ENCODE measurements at places on chromosomes 11 and 22.

DNA sequence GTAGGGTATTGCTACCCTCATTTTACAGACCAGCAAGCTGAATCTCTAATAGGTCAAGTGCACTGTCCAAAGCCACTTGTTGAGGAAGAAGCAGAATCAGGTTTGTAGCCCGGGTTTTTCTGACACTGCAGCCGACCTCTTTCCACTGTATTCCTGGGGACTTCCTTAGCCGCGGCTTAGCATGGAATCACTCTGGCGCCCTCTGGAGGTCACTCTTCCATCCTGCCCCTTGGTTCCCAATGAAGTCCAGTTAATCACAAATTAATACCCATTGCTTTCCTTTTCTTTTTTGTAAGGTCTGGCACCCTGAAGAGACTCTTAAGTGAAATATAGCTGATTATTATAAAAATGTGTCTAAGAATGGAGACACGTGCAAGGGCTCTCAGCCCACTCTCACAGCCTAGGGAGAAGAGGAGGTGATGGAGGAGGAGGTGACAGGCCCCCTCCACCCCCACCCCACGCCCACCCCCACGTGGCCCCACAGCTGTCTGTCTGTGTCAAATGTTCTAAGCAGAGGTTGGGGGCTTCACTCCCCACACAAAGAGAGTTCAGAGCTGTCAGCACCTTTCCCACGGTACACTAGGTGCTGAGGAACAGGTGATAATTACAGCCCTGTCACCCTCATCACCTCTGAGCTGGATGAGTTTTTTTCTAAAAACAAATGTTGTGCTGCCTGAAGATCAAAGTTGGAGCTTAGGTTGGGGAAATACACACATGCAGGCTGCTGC is 57.7 kb upstream of the DRD2 start:
- peak; percentile 74 for DNase-seq

- no peak for DNase-seq
Measured at GRCh38 chr22:48955351-48956311, 872.0 kb downstream of the BRD1 start.

- peak; percentile 78 for DNase-seq
Measured at GRCh38 chr11:118342503-118343161, at the start of gene CD3D. CD3D (minus strand) TSS chr11:118342705; CDS start chr11:118342607, 98 bp downstream.

- DNase-seq: no peak
Measured at GRCh38 chr22:44431256-44431655, 66.8 kb downstream of the RTL6 start.

GRCh38 chr22:36385491-36386350 is 2.0 kb downstream of the MYH9 start:
- peak; percentile 81 for DNase-seq

DNA sequence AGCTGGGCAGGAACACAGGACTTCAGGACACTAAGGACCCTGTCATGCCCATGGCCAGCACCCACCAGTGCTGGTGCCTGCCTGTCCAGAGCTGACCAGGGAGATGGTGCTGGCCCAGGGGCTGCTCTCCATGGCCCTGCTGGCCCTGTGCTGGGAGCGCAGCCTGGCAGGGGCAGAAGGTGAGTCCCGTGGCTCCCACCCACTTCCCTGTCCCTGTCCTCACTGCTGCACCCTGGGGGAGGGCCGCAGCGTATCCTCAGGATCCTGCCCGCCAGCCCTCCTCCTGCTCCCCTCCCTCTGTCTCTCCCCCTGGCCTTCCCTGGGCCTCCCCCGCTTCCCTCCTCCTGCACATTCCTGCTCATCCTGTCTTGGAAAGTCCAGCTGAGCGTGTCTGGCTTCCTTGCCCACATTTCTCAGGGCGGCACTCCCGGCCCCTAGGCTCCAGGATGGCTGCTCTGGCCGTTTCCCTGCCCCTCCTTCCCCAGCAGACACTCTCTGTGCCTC is 8.7 kb downstream of the CSF2RB start:
- DNase-seq: no peak

- DNase-seq: no peak
Measured at GRCh38 chr11:62221498-62221897, 13.0 kb downstream of the SCGB2A1 start.

DNA sequence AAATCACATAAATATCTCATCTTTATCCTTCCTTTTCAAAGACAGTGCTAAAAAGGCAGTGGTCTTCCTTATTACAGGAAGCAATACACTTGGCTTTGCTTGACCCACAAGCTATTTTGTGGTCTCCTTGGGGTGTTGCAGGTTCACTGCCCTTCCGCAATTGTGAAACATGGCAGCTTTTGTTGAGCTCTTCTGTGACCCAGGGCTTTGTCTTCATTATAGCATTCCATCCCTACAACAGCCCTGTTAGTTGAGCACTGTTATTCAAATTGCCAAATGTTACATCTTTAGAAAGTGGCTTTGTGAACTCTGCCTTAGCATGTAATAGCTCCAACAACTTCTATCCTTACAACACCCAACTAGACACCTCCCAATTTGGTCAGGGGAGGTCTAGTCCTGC is 107.1 kb downstream of the OPCML start:
- DNase-seq: no peak

DNA sequence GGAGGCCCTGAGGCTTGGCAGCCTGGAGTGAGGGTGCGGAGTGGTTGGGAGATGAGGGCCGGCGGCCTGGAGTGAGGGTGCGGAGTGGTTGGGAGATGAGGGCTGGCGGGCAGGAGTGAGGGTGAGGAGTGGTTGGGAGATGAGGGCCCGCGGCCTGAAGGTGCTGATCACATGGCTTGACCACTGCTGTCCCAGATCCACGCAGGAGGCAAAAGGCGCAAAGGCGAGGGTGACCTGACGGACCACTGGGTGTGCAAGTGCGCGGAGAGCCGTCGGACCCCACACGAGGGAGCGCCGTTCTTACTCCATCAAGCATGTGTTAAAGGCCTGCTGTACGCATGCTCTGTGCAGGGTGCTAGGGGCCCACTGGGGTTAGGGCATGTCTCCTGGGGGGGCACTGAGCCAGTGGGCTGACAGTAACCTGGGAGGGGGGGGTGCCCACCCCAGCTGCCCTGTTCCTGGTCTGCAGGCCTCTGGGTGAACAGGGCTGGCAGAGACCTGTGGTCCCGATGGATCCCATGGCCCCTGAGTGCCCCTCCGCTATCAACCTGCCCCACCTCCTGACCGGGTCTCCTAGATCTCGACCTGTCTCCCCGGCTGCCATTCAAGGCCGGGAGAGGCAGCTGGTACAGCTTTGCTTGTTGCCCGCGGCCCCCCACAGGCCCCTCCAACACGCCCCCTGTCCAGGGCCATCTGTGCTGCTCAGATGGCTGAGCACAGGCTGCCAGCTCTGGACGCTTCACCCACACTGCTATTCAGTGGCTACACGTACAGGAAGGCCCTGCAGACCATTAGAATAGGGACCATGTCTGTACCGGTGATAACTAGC is 21.1 kb downstream of the MRGPRD start:
- no peak for DNase-seq

DNA sequence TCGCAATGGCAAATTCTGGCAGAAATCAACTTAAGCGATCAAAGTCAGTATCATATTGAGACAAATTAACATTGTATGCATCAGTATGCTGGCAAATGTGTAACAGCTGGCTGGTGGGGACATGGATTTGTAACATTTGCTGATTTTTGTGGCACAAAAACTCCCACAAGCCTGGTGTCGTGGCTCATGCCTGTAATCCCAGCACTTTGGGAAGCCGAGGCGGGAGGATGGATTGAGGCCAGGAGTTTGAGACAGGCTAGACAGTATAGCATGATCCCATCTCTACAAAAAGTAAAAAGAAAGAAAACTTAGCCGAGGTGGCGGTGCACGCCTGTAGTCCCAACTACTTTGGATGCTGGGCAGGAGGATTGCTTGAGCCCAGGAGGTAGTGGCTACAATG is 17.6 kb upstream of the HDHD5 start:
- DNase-seq: no peak

- DNase-seq: no peak
Measured at GRCh38 chr11:60989093-60989650, 17.7 kb downstream of the CD6 start.

GRCh38 chr22:20792966-20793728 is 19.2 kb downstream of the SERPIND1 start:
- DNase-seq: no peak

DNA sequence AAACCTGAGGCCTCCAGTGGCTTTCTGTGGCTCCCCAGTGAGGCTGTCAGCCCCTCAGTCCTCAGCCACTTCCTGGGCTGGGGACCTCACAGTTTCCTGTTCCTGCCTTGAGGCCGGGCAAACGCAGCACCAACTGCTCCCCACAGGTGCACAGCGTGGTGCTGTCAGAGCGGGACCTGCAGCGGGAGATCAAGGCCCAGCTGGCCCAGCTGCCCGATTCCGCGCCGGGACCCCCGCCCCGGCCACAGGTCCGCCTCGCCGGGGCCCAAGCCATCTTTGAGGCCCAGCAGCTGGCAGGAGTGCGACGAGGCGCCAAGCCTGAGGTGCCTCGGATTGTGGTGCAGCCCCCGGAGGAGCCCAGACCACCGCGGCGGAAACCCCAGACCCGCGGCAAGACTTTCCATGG is 5.4 kb downstream of the TBC1D10C start:
- peak; percentile 81 for DNase-seq

GRCh38 chr22:31977141-31977841 is 33.0 kb downstream of the YWHAH start:
- peak; percentile 89 for DNase-seq

GRCh38 chr22:20028855-20029549 is 8.1 kb downstream of the TANGO2 start:
- no peak for DNase-seq

- DNase-seq: no peak
Measured at GRCh38 chr11:8301622-8302021, 37.9 kb upstream of the LMO1 start.

DNA sequence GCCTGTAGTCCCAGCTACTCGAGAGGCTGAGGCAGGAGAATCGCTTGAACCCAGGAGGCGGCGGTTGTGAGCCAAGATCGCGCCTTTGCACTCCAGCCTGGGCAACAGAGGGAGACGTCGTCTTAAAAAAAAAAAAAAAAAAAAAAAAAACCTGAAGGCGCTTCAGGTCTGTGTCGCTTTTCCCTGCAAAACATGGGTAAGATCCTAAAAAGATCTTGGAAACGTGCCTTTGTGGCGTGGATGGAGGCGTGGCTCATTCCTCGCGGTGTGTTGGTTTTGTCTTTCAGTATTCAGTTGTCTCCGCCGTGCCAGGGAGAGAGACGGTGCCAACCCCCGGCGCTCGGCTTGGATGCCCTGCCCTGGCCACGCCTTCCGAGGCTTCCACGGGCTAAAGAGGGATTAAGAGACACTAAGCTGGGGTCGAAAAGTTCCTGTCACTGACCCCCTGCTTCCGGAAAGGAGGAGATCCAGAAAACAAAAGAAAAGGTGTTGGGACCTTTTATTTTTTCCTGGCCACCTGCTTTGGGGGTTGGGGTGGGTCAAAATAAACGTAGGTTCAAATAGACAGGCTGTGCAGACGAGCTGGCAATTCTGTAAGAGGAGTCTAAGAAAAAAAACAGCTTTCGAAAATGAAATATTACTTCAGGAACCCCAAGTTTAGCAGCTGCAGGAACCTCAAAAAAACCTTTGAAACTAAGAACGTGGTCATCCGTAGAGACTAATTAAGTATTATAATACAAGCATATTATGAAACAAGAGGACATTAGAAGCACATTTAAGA is 1.1 kb upstream of the SLC35F2 start:
- DNase-seq: peak; percentile 59

DNA sequence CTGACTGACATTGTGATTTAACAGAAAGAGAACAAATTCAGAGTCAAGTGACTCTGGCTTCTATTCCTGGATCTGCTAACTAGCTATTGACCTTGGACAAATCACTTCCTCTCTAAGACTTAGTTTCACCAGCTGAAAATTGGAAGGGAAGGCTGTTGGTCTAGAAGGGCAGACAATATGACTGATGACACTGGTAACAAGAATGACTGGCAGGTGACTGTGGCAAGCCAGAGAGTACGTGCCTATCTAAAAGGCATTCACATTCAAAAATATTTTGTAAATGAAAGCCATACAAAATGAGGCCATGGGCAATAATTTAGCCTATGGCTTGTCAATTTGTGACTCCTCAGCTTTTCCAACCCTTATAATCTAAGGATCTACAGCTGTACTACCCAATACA is 23.5 kb downstream of the SERGEF start:
- no peak for DNase-seq

- no peak for DNase-seq
Measured at GRCh38 chr11:78929207-78929905, 354.7 kb upstream of the NARS2 start.

GRCh38 chr11:62922189-62922589 is 1.0 kb upstream of the CHRM1 start:
- no peak for DNase-seq

- no peak for DNase-seq
Measured at GRCh38 chr22:34001701-34002466, 81.6 kb upstream of the LARGE1 start.

DNA sequence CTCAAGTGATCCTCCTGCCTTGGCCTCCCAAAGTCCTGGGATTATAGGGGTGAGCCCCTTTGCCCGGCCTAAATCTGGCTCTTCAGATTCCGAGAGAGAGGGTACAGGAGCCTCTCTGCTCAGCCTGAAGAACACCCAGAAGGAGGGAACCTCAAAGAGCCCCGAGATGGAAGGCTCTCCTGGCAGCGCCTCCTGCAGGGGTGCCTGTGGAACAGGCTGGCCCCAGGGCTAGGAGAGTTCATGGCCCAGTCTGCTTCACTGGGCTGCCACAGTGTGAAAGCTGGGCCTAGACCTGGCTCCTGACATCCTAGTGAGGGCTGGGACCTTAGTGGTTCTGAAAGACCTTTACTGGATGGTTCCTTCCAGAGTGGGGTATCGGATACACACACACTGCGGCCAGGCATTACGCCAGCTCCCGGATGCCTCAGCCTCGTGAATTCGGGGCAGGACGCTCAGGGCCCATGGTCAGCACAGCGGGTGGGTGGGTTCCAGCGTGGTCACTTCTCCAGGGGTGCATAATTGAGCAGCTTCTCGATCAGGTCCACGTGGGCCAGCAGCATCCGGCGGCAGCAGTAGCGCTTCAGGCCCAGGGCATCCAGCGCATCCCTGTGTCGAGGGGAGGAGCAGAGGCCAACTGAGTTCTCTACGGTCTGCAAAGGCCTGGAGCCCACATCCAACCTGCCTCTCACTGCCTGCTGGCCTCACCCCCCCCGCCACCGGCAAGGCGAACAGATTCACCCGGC is 2.3 kb downstream of the POLR2L start:
- DNase-seq: no peak

DNA sequence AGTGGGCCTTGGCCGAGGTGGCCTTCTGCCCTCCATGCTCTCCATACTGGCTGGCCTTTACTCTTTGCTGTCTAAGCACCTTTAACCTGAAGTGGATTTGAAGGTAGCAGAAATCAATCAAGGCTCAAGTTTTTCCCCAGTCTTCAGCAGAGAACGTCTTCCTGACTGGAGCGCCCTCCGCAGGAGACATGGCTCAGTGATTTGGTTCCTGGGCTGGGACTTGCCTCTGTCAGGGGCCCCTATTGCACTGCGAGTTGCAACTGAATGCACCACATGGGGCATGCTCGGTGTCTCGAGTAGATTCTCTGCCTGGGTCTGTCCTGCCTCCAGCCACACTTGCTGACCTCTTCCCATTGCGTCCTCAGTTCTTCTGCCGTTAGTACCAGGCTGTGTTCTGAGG is 79.6 kb downstream of the BMAL1 start:
- no peak for DNase-seq

GRCh38 chr22:27474112-27474571 is 327.4 kb downstream of the MN1 start:
- DNase-seq: no peak

All from stimulated activated CD4-positive, alpha-beta T cell treated with anti-CD3 and anti-CD28 coated beads, Interleukin-15, amount 100 ng/mL, for 24 hours (primary cell).